H7 (cell line): ENCODE measurements at places on chromosomes 11 and 22.
A peak's percentile ranks its signal among the peaks of the same experiment; 100 is the strongest.

GRCh38 chr11:112785149-112785548, 176.1 kb upstream of the NCAM1 start:
- no peak for DNase-seq

DNA sequence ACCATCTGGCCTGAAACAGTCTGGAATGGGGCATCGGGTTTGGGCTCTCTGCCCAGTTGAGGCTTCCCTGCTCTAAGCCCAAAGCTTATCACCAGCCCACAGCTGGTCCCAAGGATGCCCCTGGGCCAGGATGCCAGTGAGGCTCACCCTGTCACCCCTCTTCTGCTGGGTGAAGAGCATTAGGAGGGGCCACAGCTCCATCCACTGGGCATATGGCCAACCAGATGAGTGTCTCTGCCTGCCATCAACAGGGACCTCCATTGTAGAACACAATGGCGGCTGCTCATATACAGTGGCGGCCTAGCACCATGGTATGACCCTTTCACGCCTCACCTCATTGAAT, 5.6 kb downstream of the CHST1 start:
- DNase-seq = no peak

DNA sequence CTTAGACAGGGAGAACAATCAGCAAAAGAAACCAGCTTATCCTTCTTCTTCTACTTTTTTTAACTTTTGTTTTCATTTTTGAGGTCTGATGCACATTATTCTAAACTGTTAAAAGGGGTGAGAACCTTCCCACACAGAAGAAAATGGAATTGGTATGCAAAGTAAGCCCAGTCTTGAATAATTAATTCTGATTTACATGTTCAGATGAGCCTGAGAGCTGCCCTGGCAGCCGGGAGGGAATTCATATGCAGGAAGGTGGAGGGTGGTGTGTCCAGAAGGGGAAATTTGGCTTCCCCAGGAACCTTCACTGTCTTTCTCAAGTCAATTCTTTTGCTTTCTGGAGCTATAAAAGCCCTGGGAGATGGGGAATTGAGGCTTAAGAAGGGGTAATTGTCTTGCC, 181.0 kb downstream of the INSC start:
- peak; percentile 15 for DNase-seq

- peak; percentile 11 for DNase-seq
Measured at GRCh38 chr22:23068096-23068831, 2.1 kb upstream of the GNAZ start.

- no peak for DNase-seq
Measured at GRCh38 chr11:67387069-67387468, 4.7 kb upstream of the RAD9A start.
